MCF 10A (cell line): ENCODE measurements at places on chromosomes 3 and 15. TPM values are rescaled to one million over a fixed set of nuclear protein-coding genes. Genes with fewer than 3 reads are reported as not detected.

DNA sequence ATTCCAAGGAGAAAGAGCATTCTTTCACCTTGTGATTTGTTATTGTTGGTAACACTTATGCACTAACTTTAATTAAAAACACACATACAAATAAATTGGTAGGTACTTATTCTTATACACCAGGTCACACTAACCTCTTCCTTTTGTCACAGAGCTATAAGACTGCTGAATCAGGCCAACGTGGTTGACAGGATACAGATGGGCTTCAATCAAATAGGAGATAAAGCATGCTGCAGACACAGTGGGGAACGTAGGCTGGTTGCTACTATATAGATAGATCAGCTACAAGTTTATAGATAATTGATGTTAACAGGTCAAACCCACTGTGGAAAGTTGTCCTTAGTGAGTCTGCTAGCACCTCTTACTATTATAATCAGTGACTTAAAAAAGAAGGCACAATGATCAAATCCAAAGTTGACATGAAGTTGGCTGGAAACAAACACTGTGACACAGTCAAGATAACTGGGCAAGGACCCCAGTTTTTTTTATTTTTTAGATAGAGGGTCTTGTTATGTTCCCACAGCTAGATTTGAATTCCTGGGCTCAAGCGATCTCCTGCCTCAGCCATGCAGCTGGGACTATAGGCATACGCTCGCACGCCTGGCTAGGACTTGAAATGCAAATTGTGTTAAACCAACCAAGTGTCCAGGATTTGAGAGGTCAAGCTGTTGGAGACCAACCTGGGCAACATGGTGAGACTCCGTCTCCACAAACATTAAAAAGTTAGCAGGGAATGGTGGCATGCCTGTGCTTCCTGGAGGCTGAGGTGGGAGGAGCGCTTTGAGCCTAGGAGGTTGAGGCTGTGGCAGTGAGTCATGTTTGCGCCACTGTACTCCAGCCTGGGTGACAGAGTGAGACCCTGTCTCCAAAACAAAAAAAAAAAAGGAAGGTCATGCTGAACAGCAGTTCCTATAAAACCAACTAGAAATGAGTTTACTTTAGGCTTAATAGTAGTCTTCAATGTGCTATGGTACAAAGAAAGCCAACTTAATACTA is 97.9 kb upstream of the MEX3B start:
- DNase-seq = no peak

DNA sequence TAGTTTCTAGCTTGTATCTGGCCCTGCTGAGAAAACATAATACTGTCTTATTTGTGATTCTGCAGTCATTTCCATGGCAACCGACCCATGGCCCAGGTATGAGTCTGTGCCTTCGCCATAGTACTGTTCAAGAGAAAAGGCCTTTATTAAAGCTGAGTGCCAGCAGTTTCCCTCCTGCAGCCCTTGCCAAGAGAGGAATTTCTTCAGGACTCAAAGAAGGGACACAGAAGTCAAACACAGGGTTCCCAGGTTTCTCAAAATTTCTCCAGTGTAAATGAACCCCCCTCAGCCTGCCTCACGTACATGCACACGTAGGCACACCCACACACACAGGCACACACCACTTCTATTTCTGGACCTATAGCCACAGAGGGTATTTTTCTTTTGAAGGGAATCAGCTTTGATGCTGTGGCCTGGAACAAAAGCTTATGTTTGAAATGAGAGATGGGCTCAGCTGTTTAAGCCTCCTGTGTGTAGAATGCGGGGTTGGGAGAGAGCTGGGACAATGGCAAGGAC is 269.2 kb downstream of the PDCD6IP start:
- DNase-seq = no peak

DNA sequence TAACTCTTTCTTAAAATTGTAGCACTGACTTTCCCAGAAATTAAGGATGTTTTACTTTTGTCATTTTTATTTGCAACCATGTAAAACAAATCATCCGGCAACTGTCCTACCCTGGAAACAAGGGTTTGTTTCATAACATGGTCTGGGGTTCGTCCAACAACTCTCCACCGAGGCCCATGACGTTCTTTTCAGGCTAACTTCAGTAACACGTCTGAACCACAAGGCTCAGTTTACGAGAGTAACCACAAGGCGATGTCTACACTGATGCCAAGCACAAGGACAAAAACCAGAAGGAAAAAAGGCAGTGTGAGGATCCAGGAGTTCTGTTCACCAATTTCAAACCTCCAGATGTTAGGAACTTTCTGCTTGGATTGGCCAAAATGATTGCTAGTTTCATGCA is 546.1 kb downstream of the NTRK3 start:
- DNase-seq = no peak

SLC28A1 gene
- total RNA-seq = not detected in 2 replicates

DNA sequence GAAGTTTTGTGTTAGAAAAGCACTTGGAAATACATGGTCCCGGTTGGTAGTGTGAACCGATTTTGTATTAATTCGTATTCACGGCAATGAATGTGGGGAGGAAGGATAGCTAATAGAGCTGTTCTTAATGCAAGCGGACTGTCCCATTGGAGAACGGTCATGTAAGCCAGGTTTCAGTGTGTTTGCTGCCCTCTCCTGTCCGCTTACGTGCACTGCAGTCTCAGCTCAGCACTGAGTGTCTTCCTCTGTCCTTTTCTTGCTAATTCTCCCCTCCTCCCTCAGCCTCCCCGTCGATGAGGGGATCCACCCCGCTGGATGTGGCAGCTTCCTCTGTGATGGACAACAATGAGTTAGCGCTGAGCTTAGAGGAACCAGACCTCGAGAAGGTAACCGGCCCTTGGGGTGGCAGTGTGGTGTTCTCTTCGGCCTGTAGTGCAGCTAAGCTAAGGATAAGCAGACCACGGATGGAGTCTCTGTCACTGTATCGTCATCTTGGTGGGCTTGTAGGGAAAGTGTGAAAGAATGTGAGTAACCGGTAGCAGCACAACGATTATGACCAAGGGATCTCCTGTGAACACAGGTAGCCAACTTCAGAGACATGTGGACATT is 267.5 kb upstream of the CHRM5 start:
- DNase-seq = peak; percentile 79

AGBL1 gene
- total RNA-seq = not detected in 2 replicates

GPR149 gene
- not detected in 2 replicates for total RNA-seq

DNA sequence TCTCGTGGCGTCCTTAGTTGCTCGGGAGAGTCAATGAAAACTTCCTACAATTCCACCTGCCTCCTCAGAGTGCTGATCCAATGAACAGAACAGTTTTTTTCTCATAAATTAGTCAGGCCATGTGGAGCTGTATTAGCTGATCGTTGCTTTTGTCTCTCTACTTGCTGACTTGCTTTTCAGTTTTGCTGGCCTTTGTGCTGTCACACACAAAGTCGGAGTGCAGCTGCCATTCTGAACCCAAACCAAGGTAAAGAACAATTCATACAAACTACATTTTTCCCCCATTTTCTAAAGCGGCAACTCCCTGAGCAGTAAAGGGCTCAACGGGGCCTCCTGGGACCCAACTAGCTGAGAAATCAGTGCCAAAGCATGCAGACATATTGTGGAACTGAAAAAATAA is 43.1 kb downstream of the MEIS2 start:
- no peak for DNase-seq

FEZF2 gene
- not detected in 2 replicates for total RNA-seq

DNA sequence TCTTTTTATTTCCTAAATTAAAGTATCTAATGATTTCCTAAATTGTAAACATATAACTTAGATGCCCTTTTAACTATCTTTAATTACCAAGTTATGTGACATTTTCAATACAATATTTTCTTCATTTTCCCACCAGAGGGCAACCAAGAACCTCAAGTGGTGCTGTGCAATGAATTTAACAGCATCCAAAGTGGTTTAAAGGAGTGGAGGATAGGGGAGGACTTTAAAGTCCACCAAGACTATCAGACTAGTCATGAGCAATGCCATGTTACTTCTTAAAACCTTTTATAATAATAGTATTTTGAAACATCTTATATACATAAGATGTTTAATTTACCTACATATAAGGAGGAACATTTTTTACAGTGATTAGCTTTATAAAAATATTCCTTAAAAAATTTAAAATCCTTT is 74.4 kb downstream of the DLG1 start:
- DNase-seq = peak; percentile 67

SPATA12 gene
- total RNA-seq = 0.12 TPM in 1 of 2 replicates, not detected in the other

DLEC1 gene
- 1.3 TPM in 1 of 2 replicates, not detected in the other for total RNA-seq

LSAMP gene
- not detected in 2 replicates for total RNA-seq

PRKAR2A gene
- total RNA-seq = 51.3 and 61.3 TPM in 2 replicates

- no peak for DNase-seq
Observed at GRCh38 chr3:47910233-47910632, 106.0 kb downstream of the MAP4 start.

VIPR1 gene
- total RNA-seq = 0.28 and 0.54 TPM in 2 replicates

- DNase-seq = no peak
Observed at GRCh38 chr3:117721866-117722265, 1012.3 kb downstream of the TUSC7 start.

DNA sequence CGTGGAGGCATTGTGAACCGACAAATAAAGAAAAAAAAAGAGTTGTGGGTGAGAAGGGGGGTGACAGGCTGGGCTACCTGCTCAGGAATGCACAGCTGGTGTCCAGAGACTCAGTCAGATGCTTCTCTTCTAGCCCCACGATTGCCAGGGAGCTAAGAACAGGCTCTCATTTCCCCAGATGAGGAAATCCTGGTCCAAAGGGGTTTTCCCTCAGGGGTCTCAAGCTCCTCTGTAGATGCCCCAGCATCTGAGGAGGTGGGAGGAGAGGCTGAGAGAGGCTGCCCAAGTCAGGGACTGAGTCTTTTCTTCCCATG is 35.5 kb downstream of the BNC1 start:
- DNase-seq = no peak

DNA sequence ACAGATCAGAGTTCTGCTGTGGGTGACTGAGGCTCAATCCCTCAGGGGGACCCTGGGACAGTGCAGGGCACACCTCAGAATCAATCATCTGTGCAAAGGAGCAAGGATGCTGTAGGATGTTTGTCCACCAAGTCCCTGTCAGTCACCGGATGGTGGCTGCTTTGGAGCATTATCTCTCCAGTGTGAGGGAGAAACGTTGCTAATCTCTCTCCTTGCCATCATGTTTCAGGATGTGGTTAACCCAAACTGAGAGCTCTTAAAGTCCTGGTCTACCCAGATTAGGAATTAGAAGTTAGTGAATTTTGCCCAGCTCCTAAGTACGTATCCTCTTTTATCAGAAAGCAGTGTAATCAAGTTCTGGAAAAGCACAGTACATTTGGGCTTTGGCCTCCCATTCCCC is 26.2 kb upstream of the LRRC3B start:
- DNase-seq = no peak

DPP8 gene
- 24.5 and 27.5 TPM in 2 replicates for total RNA-seq

MUC20 gene
- total RNA-seq = 2.3 and 3.5 TPM in 2 replicates

DNA sequence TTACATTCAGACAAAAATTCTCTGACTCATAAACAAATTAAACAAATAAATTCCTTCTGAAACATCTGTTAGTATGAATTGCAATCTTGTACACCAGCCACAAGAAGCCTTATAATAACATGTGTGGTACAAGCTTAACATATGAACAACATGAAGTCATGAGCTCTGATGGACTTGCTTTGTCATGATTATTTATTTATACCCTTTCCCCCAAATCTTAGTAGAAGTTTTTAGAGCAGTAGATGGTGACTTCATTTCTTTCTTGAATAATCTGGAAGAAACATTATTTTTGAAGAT is 633.4 kb downstream of the EPHA3 start:
- peak; percentile 1 for DNase-seq
